CD14-positive monocyte (primary cell): ENCODE measurements at places on chromosomes 11 and 22.

DNA sequence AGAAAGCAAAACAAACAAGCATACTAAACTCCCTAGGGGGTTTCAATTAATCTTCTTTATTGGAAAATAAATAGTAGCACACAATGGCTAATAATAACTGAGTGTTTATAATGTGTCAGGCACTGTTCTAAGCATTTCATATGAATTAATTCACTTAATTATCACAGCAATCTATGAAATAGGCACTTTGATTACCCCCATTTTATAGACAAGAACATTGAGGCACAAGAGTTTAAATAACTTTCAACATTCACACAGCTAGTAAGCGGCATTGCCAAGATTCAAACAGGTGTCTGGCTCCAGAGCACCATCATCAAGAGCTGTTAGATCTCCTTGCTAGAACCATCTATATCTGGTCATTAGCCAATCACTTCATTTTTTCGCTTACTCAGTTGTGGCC is 43.1 kb downstream of the PRCP start:
- no peak for DNase-seq

DNA sequence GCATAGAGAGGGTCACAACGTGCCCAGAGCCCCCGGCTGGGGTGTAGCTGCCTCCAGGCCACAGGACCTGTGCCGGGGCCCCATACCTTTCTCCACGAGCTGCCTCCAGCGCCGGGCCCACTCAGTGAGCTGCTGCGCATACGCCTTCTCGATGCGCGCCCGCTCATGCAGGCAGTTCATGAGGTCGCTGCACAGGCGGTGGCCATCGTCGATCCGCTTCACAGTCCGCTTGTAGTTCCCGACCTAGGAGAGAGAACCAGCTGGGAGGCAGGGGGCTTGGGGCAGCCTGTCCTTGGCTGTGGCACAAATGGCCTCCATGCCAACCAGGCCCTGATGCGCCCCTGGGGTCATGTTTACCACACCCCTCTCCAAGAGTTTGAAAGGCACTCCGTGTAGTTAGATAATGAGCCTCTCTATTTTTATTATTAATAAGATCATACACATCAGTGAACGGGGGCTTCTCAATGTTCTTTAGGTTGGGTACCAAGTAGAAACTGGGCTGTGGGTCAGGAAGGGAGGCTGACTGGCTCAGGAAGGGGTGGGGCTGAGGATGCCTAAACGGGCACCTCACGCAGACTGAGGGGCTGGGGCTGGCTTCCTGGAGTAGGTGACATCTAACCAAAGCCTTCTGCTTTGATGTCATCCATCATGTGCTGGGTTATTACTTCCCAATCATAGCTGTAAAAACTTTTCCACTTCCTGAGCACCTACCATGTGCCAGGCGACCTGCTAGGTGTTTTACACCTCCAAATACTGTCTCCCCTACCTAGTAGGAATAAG is 36.5 kb upstream of the ARFGAP3 start:
- DNase-seq: no peak

DNA sequence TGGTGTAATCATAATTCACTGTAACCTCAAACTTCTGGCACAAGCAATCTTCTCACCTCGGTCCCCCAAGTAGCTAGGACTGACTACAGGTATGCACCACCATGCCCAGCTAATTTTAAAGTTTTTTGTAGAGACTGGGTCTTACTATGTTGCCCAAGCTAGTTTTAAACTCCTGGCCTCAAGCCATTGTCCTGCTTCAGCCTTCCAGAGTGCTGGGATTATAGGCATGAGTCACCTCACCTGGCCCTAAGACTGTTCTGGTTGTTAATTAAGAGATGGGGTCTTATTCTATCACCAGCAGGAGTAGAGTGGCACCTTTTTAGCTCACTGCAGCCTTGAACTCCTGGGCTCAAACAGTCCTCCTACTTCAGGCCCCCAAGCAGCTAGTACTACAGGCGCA is 52.0 kb upstream of the DEPDC7 start:
- no peak for DNase-seq

- DNase-seq: peak; percentile 55
Observed at GRCh38 chr11:35078470-35078735, 60.6 kb upstream of the CD44 start.

DNA sequence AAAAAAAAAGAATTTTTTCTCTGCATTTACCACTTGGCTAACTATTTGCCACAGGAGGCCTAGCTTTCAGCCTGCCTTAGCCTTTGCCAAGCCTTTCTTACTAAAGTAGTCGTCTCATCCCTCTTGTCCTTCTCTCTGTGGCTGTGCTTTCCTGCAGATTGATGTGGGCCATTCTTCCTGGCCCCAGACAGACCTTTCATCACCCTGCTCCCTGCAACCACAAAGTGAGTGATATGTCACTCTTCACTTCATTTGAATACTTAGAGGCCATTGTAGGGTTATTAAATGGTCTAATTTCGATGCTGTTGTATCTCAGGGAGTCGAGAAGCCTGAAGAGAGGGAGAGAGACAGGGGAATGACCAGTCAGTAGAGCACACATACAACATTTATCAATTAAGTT is 37.6 kb downstream of the ART5 start:
- DNase-seq: no peak
